Activated naive CD8-positive, alpha-beta T cell treated with anti-CD3 and anti-CD28 coated beads, Interleukin-2, amount 10 ng/mL, durations not matched to agents 7 days and 5 days (primary cell): ENCODE measurements at places on chromosomes 7 and 10. TPM values are rescaled to one million over a fixed set of nuclear protein-coding genes. Genes with fewer than 3 reads are reported as not detected.

The TMEM213 gene
- total RNA-seq = not detected

The SH2D4B gene
- total RNA-seq = 0.22 TPM

The PON3 gene
- total RNA-seq = not detected

The C10orf62 gene
- not detected for total RNA-seq
